ENCODE measurements at places on chromosomes 16 and 17. TPM values are rescaled to one million over a fixed set of nuclear protein-coding genes. Genes with fewer than 3 reads are reported as not detected.

GRCh38 chr17:49631496-49631895 is 46.4 kb downstream of the SPOP start:
- no peak for DNase-seq
- no peaks in the 10 kb centered on the region for H3K27me3 ChIP-seq
- H3K4me1 ChIP-seq, result no peaks in the 10 kb centered on the region

- H3K27me3 ChIP-seq, result no peaks in the 10 kb centered on the region
- H3K36me3 ChIP-seq, result peaks cover 4% of the 10 kb centered on the region
- H3K27ac ChIP-seq, result no peak overlapping the region
- peaks cover 12% of the 10 kb centered on the region for H3K4me1 ChIP-seq
- H3K4me3 ChIP-seq, result no peak overlapping the region
Observed at GRCh38 chr16:30430428-30430970, 669 bp upstream of the DCTPP1 start.

DNA sequence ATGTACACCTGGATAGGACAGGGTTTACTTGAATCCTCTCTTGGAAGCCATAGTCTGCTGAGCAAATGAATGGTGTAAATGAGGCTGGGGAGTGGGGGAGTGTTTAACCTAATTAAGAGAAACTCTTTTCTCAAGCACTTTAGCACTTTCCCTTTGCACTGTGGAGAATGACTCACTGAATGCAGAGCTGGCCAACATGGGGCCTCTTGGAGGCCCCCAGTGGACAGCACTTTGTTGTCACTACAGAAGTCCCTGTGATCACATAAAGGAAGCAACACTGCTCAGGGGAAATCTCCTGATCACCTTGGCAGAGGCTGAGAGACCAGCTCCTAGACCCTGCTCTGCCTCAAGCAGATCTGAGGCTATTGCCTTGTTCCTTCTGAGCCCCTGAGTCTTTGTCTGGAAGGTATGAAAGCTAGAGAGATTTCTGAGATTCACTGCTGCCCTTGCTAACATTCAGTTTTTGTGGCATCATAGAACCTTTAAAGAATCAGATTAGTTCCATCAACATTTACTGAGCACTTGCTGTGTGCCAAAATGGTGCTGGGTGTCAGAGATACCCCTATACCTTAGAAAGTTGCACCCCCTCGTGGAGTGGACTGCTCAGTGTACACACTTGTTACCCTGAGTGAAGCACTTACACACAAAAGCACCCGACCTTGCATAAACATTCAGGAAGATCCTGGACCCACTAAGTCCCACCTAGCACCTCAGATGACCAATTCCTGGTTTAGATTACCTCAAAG is 230.1 kb upstream of the CCL2 start:
- no peak overlapping the region for H3K4me3 ChIP-seq
- H3K27me3 ChIP-seq, result peaks cover 6% of the 10 kb centered on the region
- no peaks in the 10 kb centered on the region for H3K4me1 ChIP-seq

DNA sequence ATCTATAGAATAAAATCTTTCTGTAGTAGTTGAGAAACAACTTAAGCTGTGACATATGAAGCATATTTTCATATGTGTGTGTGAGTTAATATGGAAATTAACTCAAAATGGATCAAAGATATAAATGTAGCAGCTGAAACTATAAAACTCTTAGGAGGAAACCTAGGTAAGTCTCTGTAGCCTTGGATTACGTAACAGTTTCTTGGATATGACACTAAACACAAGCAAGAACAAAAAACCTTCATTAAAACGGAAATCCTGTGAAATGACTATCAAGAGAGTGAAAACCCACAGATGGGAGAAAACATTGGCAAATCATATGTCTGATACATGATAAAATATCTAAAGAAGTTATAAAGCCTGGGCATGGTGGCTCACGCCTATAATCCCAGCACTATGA is 104.4 kb downstream of the VPS53 start:
- no peaks in the 10 kb centered on the region for H3K36me3 ChIP-seq
- H3K4me3 ChIP-seq, result no peak overlapping the region
- no peaks in the 10 kb centered on the region for H3K4me1 ChIP-seq
- no peak overlapping the region for H3K27ac ChIP-seq
- no peak for DNase-seq
- H3K27me3 ChIP-seq, result no peaks in the 10 kb centered on the region

- no peaks in the 10 kb centered on the region for H3K4me1 ChIP-seq
- no peak for DNase-seq
- H3K36me3 ChIP-seq, result no peaks in the 10 kb centered on the region
- H3K4me3 ChIP-seq, result no peak overlapping the region
Observed at GRCh38 chr16:30025156-30025555, 2.2 kb downstream of the C16orf92 start.

- no peaks in the 10 kb centered on the region for H3K4me1 ChIP-seq
- no peaks in the 10 kb centered on the region for H3K27me3 ChIP-seq
- H3K27ac ChIP-seq, result no peak overlapping the region
- no peak for DNase-seq
Observed at GRCh38 chr17:44765965-44766364, 7.2 kb downstream of the ADAM11 start.

DNA sequence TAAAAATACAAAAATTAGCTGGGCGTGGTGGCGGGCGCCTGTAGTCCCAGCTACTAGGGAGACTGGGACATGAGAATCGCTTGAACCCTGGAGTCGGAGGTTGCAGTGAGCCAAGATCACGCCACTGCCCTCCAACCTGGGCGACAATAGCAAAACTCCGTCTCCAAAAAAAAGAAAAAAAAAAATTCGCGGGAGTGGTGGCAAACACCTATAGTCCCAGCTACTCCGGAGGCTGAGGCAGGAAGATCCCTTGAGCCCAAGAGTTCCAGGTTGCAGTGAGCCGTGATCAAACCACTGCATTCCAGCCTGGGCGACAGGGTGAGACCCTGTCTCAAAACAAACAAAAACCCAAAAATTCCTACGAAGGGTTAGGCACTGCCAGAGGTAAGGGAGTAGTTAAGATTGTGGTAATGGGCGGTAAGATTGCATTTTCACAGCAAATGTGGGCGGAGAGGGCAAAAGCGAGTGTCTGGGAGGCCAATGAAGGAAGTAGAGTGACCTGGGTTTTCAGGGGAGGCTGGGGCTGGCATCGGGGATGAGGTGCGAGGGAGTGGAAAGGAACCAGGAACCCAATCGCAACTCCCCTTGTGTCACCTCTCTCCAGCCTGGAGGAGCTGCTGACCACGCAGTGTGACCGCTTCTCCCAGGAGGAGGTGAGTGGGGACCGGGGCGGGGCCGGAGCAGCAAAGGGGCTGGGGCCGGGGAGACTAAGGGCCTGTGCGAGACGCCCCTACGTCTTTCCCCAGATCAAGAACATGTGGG is 2.6 kb downstream of the MYL11 start:
- no peaks in the 10 kb centered on the region for H3K36me3 ChIP-seq
- no peak for DNase-seq
- peak overlapping the region; percentile 80 for H3K4me3 ChIP-seq
- no peaks in the 10 kb centered on the region for H3K27me3 ChIP-seq

The TSEN54 gene
- total RNA-seq, result 45.1 TPM

The NTN3 gene
- 0.87 TPM for total RNA-seq

The RNU2-1 gene
- 4,274 TPM for total RNA-seq
